Esophagus muscularis mucosa (tissue), 4 donors: ENCODE measurements at places on chromosomes 3 and 15.

GRCh38 chr3:141385406-141386125 lies 17.3 kb downstream of the ZBTB38 start:
- DNase-seq, result no peak

GRCh38 chr3:62379321-62379798 lies 6.0 kb upstream of the FEZF2 start:
- no peak for DNase-seq

- no peak for DNase-seq
These were observed 21.1 kb upstream of the ABTB1 start for GRCh38 chr3:127651516-127652172.

DNA sequence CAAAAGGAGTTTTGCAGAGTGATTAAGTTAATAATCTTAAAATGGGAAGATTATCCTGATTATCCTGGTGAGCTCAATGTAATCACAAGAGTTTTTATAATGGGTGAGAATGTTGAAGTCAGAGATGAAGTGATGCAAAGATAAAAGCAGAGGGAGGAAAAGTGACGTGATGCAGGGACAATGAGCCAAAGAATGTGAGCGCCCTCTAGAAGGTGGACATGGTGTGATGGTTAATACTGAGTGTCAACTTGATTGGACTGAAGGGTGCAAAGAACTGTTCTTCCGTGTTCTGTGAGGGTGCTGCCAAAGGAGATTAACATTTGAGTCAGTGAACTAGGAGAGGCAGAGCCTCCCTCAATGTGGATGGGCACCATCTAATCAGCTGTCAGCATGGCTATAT lies 569.6 kb upstream of the AGTR1 start:
- no peak for DNase-seq

- no peak for DNase-seq
These were observed 62.8 kb upstream of the HERC1 start for GRCh38 chr15:63896336-63897115.

DNA sequence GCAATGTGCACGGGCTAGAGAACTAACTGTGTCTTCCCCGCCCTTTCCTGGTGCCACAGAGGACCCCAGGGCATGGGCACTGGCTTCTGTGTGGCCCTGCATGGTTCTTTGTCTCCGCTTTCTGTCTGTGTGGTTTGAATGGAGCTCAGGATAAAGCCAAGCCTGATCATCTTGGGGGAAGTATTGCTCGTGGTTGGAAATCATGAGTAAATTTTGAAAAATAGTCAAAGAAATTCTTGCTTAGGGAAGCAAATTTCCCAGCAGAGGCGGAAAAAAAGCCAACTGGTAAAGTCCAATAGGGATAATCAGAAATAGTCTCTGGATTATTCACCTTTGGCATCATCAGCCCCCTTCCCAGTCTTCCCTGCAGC lies 55.4 kb downstream of the MAGEF1 start:
- DNase-seq, result no peak

DNA sequence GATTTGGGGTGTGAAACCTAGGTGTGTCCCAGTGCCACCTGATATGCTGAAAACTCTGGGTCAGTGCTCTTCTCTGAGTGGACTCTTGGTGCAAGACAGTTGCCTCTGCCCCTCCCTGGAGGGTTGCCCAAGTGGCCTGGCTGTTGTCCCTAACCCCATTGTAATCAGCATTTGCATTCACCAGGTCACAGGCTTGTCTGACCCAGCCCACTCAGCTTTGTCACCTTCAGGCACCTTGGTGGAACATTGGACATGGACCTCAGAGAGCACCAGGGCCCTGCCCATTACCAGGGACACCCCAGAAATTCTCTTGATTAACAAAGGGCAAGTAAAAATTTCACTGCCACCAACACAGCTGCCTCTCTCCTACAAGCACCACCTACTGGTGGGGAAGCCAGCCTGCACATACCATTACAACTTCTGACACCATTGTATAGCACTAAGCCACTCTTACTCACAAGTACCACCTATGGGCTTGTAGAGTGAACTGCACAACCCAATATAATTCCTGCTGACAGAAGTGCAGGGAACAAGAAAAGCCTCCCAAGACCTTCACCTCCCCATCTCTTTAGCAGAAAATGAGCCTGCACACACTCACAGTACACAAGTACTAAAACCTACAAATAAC lies 324.6 kb downstream of the EPHA6 start:
- no peak for DNase-seq

GRCh38 chr3:176651622-176652021 lies 545.7 kb downstream of the TBL1XR1 start:
- DNase-seq, result no peak

DNA sequence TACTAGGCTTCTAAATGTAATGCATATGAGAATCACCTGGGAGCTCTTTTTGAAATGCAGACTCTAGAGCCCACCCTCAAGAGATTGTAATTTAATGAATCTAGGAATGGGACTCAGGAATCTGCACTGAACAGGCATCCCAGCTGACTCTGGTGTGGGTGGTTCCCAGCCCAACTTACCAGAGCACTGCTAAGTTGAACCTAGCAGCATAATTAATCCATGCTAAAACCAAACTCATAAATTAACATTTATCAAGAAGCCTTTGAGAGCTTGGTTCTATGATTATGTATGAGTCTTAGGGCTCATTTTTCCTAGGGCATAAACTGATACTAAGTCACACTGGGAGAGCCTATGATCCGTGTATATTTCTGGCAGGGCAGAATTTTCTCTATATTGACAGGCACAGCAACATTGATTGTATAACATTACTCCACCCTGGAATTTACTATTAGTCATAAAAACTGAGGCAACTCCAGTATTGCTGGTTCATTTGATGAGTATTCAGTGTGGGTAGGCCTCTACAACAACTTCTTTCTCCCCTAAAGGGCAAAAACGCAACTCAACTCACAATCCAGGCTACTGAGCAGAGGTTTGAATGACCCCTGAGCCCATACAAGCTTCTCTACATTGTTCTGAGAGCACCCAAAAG lies 10.7 kb upstream of the CSTA start:
- DNase-seq, result no peak

DNA sequence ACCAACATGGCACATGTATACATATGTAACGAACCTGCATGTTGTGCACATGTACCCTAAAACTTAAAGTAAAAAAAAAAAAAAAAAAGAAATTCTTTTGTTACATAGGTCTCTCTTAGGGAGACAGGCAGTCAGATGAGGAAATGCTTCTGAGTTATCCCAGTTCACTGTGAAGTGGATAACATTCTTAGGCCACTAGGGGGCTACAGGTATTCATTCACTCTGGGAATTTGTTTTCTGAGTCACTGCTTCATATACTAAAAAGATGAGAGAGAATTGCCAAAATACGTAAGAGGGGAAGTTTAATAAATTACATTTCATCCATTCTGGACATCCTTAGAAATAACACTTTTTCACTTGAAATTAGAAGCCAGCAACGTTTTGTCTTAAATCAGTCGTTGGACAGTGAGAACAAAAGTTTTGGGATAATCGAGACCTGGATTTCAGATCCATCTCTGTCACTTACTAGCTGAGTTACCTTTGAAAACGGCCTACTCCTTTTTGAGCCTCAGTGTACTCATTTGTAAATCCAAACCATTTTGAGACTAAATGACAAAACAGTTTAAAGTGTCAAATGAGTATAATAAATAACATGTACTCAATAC lies 738.4 kb upstream of the ALCAM start:
- no peak for DNase-seq

DNA sequence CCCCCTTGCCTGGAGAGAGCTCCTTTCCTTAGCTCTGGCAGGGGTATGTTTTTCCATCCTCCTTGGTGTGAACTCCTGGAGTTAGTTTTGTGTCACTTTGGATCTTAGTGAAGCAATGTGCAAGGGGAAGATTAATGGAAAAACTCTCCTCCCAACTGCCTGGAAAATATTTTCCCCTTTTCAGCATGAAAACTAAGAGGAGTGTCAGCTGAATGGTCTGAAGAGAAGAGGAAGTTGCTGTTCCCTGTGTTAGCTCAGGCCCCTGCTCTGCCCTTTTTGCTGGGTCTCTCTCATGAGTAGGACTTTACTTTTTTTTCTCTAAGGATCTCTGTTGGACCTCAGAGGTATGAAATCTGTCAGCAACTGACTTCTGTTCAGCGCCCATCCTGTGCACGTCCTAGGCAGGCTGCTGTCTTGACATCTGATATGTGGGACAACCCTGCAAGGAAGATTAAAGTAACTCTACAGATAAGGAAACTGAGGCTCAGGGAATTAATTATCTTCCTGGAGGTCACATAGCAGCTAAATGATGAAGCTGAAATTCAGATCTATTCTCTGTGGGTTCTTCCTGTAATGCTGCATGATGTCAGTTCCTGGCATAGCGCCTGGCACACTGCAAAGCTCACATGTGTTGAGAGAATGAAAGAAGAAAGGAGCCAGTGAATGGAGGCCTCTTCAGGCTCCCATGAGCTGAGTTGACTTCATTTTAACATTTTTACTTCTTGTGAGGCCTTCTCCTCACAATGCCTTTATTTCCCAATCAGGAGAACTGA lies 109.7 kb upstream of the GALNT15 start:
- DNase-seq, result peak; percentile 95

- no peak for DNase-seq
These were observed 820.9 kb upstream of the GRM7 start for GRCh38 chr3:6039971-6040370.

DNA sequence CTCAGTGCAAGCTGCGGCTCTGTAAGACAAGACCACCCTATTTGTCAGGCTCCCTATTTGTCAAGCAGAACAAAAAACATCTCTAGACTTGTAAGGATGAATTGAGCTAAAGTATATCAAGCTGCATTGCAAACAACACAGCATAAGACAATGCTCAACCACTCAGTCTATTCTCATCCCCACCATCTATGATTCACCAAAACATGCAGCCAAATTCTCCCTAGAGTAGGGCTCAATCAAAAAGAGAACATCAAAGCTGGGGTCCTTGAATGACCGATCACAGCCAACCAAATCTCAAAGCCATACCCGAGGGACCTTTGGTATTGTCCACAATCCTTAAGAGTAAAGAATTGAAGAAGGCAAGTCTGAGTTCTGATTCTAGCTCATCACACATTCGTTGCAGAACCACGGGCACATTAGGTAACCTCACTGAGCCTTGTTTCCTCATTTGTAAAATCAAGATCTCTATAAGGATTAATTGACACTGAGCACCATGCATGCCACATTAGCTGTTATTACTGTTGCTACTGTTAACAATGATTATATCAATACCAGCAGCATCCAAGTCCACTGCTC lies 31.2 kb downstream of the RFTN1 start:
- DNase-seq, result no peak

DNA sequence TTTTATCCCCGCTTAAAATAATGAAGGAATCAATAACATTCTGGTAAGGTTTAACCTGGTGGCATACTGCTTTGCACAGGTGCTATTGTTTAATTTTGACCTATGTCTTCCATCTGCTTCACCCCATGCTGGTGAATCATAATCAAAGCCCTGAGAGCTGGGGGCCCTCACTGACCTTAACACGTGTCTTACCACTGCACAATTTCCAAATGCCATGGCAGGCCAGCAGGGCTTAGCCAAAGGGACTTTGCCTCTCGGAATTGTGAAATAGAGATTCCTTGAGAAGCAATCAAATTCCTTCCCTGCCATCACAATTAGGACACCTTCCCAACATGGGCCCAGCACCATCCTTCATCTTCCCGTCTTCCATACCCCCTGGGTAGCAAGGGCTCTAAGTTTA lies 242.6 kb upstream of the THBS1 start:
- DNase-seq, result no peak

DNA sequence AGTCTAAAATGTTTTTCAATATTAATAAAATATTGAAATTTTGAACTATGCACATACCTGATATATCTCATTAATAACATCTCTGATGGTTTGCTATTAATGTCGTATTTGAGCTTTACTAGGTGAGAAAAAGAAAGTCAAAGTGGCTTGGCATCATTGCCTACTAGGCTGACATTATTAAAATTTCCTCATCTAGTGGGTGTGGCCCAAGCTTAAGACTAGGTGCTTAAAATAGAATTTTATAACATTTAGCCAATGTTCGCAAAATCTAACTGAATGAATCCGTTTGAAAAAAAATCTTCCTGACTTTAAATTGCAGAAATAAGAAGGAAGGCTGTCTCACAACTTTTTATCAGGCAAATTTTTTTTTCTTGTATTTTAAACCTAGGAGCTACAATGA lies 46.1 kb downstream of the ABI3BP start:
- no peak for DNase-seq

DNA sequence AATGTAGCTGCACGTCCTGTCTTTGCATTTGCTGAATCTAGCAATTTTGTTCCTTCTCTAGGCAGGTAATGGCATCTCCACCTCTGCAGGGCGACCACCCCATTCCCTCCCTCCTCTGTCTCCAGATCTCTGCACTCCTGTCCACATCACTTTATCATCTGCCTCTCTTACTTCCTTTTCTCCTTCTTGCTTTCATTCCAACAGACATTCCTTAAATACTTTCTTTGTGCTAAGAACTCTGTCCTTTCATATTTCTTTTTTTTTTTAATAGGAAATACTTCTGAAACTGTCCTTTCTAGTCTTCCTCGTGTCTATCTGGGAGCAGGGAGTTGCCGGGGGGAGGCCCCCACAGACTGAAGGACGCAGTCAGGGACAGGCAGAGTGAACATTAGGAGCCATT lies 7.2 kb downstream of the ITIH3 start:
- DNase-seq, result no peak

DNA sequence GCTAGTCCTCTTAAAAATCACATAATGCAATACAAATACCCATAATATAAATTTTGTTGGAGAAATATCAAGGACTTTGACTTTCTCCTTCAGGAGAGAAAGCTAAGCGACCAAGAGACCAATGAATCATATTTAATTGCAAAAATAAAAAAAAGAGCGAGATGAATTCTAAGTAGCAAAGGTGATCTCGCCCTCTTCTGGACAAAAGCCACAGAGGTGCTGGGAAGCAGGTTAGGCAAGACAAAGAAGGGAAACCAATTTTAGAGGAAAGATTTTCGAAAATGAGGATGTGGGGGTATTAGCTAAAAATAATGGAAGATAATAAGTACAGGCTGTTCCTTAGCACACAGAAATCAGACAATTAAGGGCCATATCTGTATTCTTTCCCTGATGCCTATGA lies 111.4 kb upstream of the PLAAT1 start:
- no peak for DNase-seq

DNA sequence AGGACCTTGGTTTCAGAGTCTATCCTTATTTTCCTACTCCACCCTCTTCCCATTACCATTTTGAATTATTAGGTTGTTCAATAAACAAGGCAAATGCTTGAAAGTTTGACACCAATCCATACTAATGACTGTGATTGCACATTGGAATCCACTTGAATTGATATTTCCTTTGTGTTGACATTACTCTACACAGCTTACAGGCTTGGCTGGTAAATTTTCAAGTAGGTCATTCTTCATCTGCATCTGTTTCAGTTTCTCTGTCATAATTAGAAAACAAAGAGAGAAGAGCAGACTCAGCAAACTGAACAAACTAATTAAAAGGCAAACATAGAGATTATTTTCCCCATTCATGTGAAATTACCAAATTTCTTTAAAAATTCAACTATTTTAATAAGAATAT lies 732.9 kb upstream of the BCHE start:
- no peak for DNase-seq

- DNase-seq, result no peak
These were observed 72.8 kb downstream of the SMAD3 start for GRCh38 chr15:67137951-67138848.

GRCh38 chr15:90062023-90062442 lies 40.2 kb downstream of the IDH2 start:
- no peak for DNase-seq

GRCh38 chr15:74777769-74778598 lies 3.9 kb upstream of the CSK start:
- DNase-seq, result no peak

- no peak for DNase-seq
These were observed 6.4 kb downstream of the IQSEC1 start for GRCh38 chr3:13066834-13067233.

- no peak for DNase-seq
These were observed 299.2 kb downstream of the ADAMTS17 start for GRCh38 chr15:100042558-100042957.
